ENCODE measurements at places on chromosomes 12 and 14. TPM values are rescaled to one million over a fixed set of nuclear protein-coding genes. Genes with fewer than 3 reads are reported as not detected.

Gene SIX1
- total RNA-seq, result 0.14 TPM

Gene STAC3
- 6.0 TPM for total RNA-seq

Gene DDX24
- 191 TPM for total RNA-seq

Gene ASCL1
- not detected for total RNA-seq

Gene ANO2
- total RNA-seq, result 36.8 TPM

GRCh38 chr12:109721276-109721675 is 7.7 kb downstream of the FAM222A start:
- DNase-seq, result no peak
- peaks cover 25% of the 10 kb centered on the region for H3K27me3 ChIP-seq
- no peak overlapping the region for H3K4me3 ChIP-seq
- H3K36me3 ChIP-seq, result no peaks in the 10 kb centered on the region
- peaks cover 4% of the 10 kb centered on the region for H3K4me1 ChIP-seq

DNA sequence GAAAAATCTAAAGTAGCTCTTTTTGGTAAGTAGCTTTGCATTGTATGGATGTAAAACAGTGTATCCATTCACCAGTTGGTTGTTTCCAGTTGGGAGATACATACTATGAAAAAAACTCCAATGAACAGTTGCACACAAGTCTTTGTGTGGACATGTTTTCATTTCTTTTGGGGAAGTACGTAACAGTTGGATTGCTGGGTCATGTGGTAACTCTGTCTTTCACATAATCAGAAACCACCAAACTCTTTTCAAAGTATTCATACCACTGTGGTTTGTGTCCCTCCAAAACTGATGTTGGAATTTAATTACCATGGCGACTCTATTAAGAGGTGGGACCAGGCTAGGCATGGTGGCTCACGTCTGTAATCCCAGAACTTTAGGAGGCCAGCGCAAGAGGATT is 58.9 kb upstream of the RESF1 start:
- H3K27me3 ChIP-seq, result no peaks in the 10 kb centered on the region
- H3K27ac ChIP-seq, result no peak overlapping the region
- no peak overlapping the region for H3K4me3 ChIP-seq
- no peak for DNase-seq
- peaks cover 29% of the 10 kb centered on the region for H3K4me1 ChIP-seq

GRCh38 chr14:21985081-21985480 is 311.5 kb upstream of the OR4E1 start:
- H3K4me3 ChIP-seq, result no peak overlapping the region
- H3K4me1 ChIP-seq, result no peaks in the 10 kb centered on the region
- no peaks in the 10 kb centered on the region for H3K27me3 ChIP-seq

GRCh38 chr12:27604431-27604830 is 80.4 kb downstream of the PPFIBP1 start:
- no peak overlapping the region for H3K4me3 ChIP-seq
- peaks cover 6% of the 10 kb centered on the region for H3K4me1 ChIP-seq
- no peak overlapping the region for H3K27ac ChIP-seq
- H3K27me3 ChIP-seq, result no peaks in the 10 kb centered on the region
- DNase-seq, result no peak

GRCh38 chr12:31362759-31363415 is 36.9 kb upstream of the SINHCAF start:
- H3K4me3 ChIP-seq, result no peak overlapping the region
- H3K4me1 ChIP-seq, result no peaks in the 10 kb centered on the region
- no peaks in the 10 kb centered on the region for H3K27me3 ChIP-seq
- no peak for DNase-seq

DNA sequence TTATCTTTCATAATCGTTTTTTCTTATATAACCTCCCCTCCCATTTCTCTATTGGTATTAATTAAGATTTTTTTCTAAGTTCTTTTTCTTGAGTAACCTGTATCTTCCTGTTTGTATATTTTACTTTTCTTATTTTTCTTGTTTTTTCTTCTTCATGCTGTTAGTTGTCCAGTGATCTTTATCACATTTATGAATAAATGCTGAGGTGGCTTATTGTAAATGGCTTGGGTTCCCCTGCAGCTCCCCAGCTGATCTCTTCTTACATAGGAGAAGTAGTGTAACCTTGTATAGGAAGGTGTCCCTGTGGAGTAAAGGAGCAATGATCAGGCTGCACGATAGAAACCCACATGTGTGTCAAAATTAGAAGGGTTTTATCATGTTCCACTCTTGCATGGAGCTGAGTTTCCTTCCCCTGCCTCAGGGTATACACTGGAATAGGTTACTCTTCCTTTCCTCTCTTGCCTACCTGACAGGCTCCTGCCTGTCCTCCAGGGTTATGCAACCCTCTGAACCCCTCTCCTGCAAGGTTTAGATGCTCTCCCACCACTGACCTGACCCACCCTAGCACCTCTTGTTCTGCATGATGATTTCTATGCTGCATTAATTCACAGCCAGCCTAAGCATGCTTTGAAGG is 334.8 kb upstream of the RGS6 start:
- DNase-seq, result no peak
- H3K36me3 ChIP-seq, result no peaks in the 10 kb centered on the region
- no peak overlapping the region for H3K4me3 ChIP-seq

DNA sequence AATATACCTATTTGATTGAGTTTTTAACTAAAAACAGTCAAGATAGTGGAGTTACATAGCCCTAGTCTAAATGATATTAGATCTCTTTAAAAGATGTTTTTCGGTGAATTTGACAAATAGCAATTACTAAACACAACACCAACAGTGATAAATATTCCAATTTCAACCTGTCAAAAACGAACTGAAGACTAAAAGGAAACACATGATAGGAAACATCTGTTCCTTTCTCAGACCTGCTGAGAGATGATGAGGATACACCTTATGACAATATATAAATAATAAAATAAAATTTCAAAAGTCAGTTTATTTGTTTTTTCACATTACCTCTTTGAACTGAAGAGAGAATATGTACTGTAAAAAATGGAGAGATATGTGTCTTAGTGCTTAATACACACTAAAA is 232.7 kb downstream of the RASSF9 start:
- H3K4me3 ChIP-seq, result no peak overlapping the region
- no peaks in the 10 kb centered on the region for H3K4me1 ChIP-seq
- DNase-seq, result no peak
- H3K27me3 ChIP-seq, result no peaks in the 10 kb centered on the region

DNA sequence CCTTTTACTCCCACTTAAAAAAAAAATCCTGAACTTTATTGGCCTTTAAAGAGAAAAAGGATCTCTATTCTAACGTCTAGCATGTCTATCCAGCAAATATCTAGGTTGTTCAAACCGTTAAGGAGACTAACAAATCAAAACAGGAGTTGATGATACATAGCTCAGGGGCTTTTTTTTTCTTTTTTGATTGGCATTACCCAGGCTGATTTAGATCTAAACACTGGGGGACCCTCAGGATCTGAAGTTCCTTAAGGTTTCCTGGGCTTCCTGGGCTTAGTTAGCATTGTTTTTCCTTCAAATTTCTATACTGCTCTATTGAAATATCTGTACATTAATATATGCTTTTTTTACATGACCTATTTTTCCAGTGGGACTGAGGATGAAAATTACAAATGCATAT is 42.3 kb downstream of the EFCAB11 start:
- H3K4me3 ChIP-seq, result no peak overlapping the region
- H3K27ac ChIP-seq, result no peak overlapping the region
- DNase-seq, result no peak
- H3K27me3 ChIP-seq, result no peaks in the 10 kb centered on the region
- H3K4me1 ChIP-seq, result no peaks in the 10 kb centered on the region
- H3K36me3 ChIP-seq, result no peaks in the 10 kb centered on the region

GRCh38 chr12:5733136-5733755 is 211.8 kb downstream of the ANO2 start:
- H3K27ac ChIP-seq, result no peak overlapping the region
- no peak overlapping the region for H3K4me3 ChIP-seq
- no peaks in the 10 kb centered on the region for H3K27me3 ChIP-seq
- no peak for DNase-seq

DNA sequence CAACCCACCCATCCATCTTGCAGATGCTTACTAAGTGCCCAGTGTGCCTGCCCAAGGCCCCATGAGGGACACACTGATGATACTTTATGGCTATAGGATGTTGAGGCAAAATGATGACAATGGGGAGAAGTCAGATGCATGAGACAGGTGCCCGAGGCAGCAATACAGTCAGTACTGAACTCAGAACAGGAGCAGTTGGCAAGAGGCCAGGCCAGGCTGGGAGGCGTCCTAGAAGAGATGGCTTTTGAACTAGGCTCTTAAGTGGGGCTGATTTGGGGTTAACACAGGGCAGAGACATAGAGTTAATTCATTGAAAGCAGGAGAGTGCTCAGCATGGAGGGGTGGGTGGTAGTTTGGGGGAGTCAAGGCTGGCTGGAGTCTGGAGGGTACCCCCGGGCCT is 15.6 kb downstream of the PLBD2 start:
- H3K27ac ChIP-seq, result no peak overlapping the region
- H3K36me3 ChIP-seq, result peaks cover 45% of the 10 kb centered on the region
- no peaks in the 10 kb centered on the region for H3K4me1 ChIP-seq
- no peak overlapping the region for H3K4me3 ChIP-seq
- DNase-seq, result no peak

GRCh38 chr12:63103494-63104131 is 47.4 kb downstream of the AVPR1A start:
- no peaks in the 10 kb centered on the region for H3K27me3 ChIP-seq
- no peaks in the 10 kb centered on the region for H3K4me1 ChIP-seq
- no peak overlapping the region for H3K4me3 ChIP-seq
- H3K36me3 ChIP-seq, result no peaks in the 10 kb centered on the region

GRCh38 chr14:82251494-82251893 is 717.8 kb upstream of the SEL1L start:
- no peaks in the 10 kb centered on the region for H3K36me3 ChIP-seq
- no peaks in the 10 kb centered on the region for H3K27me3 ChIP-seq
- no peaks in the 10 kb centered on the region for H3K4me1 ChIP-seq
- H3K4me3 ChIP-seq, result no peak overlapping the region

DNA sequence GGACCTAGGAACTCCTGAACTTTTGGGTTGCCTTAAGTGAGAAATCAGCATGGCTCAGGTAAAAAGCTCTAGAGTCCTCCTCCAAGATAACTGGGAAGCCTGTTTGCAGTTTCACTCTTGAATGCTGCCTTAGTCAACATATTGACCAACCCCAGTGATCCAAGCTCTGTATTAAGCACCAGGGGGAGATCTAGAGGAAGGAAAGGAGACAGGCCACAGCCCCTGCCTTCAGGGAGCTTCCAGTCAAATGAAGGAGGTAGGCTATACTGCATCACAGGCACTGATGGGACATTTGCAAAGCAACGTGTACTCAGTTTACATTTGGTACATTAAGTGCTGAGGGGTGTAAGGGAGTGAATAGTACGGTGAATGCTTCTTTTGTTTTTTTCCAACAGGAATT is 1.2 kb upstream of the CSAD start:
- no peaks in the 10 kb centered on the region for H3K27me3 ChIP-seq
- peak overlapping the region; percentile 74 for H3K4me3 ChIP-seq
- peaks cover 49% of the 10 kb centered on the region for H3K36me3 ChIP-seq
- peaks cover 32% of the 10 kb centered on the region for H3K4me1 ChIP-seq
- no peak for DNase-seq

DNA sequence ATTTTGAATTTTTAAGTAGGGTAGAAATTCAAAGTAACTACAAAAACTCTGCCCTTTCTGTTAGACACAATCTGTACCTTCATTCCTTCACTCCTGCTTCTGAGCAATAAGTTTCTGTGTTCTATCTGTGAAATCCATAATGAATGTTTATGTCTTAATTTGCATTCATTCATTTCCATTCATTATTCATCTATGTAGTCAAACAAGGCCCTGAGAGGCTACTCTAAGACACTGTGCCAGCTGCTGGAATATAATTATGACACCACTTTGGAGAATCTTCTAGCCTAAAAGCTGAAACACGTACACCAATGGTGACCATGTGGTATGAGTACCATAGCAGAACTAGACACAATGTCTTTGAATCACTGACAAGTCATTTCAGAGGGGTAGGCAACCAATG is 199.9 kb upstream of the FAR2 start:
- H3K27me3 ChIP-seq, result no peaks in the 10 kb centered on the region
- H3K4me3 ChIP-seq, result no peak overlapping the region
- no peak for DNase-seq
- H3K27ac ChIP-seq, result no peak overlapping the region
- H3K4me1 ChIP-seq, result no peaks in the 10 kb centered on the region
- H3K36me3 ChIP-seq, result no peaks in the 10 kb centered on the region

GRCh38 chr14:36346052-36346451 is 25.6 kb upstream of the MBIP start:
- no peaks in the 10 kb centered on the region for H3K27me3 ChIP-seq
- H3K4me3 ChIP-seq, result no peak overlapping the region
- no peak overlapping the region for H3K27ac ChIP-seq
- no peaks in the 10 kb centered on the region for H3K4me1 ChIP-seq
- no peak for DNase-seq

DNA sequence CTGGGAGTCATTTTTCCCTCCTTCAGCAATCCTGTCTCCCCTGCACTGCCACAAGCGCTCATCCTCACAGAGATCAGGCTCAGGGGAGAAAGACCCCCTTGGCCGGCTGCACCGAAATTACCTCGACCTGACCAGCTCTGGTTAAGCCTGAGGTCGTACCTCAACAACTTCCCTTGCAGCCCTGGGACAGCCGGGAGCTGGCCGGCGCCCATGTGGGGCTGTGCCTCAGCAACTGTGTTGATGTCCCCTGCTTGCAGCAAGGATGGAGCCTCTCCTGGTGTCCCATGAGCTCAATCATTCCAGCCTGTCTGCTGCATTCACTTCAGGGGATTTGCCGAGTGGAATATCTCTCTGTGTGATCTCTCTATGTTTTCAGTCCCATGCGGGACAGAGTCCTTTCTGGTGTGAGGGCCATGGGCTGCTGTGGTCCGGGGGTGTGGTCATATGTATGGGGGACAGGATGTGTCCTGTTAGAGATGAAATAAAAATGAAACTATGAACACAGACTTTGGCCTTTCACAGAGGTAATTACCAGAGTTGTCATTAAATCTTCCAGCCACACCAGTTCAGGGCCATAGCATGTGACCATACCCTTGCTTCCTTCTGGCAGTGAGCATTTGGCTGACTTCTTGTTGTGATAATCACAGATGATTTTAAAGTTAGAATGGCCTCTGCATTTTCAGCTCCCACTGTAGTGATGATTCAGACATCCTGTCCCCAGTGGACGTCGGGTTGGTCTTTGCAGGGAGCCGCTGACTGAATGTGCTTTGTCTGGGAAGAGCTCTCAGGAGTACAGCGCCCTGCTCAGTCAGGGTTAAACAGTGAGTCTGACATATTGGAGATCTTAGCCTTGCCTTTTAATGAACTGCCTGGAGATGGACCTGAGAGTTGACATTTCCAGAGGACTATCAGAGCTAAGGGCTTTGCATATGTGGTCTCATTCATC is 405.9 kb downstream of the AACS start:
- H3K36me3 ChIP-seq, result no peaks in the 10 kb centered on the region
- no peak for DNase-seq
- no peaks in the 10 kb centered on the region for H3K4me1 ChIP-seq
- H3K4me3 ChIP-seq, result no peak overlapping the region

Measured in upper lobe of right lung (tissue), 1 donor.